ENCODE measurements at places on chromosomes 12 and 14.

- no peak for DNase-seq
Measured at GRCh38 chr12:10031321-10031720, 839 bp downstream of the CLEC9A start.

DNA sequence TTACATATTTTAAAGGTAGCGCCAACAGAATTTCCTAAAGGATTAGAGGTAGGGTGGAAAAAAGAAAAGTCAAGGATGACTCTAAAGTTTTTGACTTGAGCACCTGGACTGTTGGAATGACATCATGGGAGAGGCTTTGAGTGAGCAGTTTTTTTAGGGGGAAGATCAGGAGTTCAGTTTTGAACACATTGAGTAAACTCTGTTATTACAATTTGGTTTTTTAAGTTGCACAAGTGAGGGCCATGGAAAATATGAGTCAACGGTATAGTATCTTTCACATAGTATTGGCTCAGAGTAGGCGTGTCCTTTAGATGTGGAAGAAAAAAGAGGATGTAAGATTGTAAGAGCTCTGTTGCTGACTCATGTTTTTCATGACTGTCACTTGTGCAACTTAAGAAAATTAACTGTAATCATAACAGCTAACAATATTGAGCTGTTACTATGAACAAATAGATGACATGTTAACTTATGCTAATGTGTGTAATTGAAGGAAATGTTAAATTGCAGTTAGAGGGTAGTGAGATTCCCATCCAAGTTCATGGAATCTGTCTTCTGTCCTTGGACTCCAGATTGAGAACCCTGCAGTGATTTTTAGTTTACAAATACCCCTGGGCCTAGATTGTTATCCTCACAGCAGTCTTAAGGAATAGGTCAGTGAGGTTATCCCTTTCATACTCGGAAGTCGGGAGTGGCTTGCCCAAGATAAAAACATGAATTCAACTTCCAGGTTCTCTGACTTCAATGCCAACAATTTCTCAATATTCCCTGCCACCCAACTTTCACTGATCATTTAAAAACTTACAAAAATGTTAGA is 48.2 kb upstream of the ATP2B1 start:
- peak; percentile 36 for DNase-seq

DNA sequence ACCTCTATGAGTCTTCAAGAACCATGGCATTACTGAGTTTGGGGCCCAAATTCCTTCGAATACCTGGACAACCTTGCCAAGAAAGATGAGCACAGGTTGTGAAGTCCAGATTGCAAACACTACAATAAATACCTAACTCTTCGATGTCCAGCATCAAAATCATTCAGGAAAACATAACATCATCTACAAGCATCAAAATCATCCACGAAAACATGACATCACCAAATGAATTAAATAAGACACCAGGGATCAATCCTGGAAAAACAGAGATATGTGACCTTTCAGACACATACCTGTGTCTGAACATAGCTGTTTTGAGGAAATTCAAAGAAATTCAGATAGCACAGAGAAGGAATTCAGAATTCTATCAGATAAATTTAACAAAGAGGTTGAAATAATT is 262.0 kb upstream of the KITLG start:
- no peak for DNase-seq

DNA sequence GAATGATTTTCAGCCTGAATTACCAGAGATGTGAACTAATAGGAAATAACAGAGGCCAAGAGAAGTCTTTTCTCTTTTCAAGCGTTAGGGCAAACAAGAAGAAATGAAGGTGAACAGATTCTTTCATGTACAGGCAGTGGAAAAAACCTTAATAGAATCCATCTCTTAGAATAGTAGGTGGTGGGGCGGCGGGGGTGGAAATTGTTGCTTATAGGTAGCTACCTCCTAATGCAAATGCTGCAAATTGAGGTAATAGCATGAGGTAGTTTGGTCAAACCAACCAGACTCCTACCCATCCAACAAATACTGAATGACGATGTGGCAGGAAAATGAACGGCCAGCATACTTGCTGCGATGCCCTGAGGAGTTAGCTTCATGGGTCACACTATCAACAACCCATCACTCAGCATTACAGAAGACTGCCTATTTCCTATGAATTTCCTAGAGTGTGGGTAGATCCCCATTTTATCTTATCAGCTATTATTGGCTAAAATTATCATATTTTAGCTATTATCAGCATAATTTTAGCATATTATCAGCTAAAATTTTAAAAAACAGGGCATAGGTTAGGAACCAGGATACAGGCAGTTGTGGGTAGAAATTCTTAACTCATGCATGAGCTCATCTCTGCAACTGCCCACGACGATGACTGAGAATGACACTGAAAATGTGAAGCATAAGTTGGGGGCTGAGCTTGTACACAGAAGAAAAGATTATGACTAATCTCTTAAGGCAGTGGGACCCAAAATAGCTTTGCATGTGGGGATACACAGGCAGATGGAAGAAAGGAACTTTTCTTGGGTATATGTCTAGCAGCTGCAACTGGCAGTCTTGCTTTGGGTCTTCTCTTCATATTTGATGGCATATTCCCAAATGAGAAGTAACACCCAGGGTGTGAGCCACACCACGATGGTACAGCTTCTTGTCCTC is 68.7 kb downstream of the NIN start:
- DNase-seq: peak; percentile 42

DNA sequence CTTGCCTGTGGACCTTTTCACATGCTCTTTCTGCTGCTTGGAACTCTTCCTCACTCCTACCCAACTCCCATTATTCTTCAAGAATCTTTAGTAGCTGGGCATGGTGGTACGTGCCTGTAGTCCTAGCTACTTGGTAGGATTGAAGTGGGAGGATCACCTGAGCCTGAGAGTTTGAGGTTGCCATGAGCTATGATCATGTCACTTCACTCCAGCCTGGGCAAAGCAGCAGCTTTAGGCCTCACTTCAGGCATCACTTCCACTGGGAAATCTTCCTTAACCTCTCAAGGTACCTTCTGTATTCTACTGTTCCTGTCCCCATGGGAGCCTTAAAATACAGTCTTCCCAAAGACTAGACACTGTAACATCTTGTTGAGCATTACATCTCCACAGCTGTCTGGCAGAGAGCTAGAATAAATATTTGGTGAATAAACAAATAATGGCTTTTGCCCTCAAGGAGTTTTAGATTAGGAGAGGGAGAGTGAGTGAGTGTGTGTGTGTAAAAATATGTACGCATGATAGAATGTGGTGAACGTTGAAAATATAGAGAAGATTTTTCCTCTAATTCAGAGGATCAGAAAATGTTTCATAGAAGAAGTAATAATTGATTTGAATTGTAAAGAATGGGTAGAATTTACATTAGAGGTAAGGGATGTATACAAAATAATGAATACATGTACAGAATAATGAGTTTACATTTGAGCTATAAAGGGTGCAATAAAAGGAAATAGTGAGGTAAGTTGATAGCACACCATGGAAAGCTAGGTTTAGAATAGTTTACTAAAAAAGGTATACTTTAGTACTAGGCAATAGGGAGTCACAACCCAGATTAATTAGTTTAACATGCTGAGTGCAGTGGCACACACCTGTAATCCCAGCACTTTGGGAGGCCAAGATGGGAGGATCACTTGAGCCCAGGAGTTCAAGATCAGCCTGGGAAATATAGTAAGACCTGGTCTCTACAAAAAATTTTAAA is 29.2 kb upstream of the BMAL2 start:
- DNase-seq: no peak

DNA sequence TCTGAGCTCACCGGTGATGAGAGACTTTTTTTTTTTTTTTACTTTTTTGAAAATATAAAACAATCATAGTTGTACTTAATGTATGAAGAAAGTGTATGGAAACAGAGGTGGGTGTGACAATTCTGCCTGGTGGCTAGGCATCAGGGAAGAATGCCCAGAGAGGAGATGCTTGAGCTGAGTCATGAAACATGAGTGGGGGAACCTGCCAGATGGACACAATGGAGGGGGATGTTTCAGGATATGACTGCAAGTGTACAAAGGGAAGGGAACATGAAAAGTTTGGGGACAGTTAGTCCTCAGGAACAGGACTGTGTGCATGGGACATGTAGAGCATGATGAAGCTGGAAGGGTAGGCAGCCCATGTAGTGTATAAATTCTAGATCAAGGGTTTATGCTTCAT is 274.2 kb upstream of the E2F7 start:
- no peak for DNase-seq

DNA sequence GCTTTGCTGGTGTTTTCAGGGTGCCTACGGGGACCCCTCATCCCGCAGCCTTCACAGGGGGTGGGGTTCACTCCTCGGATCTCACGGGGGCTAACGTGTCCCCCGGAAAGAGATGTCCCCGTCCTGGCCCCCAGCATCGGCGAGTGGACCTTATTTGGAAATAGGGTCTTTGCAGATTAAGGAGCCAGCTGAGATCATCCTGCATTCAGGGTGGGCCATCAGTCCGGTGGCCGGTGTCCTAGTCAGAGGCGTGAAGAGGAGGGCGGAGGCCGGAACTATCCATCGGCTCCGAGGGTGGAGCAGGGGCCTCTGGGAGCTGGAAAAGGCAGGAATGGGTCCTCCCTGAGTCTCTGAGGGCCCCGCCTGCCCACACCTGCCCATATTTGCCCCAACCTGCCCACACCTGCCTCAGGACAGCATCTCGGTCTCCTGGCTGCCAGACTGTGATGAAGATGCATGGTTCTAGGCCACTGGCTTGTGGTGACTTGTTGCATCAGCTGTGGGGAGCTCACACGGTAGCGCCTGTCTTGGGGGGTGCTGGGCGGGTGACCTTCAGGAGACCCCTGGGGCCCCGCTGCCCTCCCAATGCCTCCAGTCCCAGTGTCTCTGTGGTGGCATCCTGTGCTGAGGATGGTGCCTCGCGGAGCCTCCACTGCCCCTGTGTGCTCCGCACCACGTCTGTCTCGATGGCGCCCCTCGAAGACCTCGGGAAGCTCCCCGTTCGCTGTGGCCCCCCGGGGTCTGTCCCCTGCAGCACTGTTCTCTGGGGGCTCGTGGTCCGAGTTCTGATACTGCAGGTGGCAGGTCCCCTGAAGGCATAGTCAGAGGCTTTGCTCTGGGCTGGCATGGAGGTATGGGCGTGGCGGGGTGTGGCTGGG is 14.7 kb downstream of the NOC4L start:
- no peak for DNase-seq

DNA sequence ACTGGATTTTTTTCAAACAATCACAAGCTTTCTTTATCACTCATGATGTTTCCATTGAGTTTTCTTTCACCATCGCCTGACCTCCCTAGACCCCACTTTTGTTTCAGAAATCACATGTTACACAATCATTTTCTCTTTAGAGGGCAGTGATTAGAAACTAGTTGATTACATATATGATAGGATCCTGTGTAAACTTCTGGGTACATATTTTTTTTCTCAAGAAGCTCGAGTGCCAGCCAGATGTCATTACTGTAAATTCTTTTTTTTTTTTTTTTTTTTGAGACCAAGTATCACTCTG is 62.4 kb upstream of the PSMA6 start:
- no peak for DNase-seq

GRCh38 chr12:114396153-114396868 is 9.6 kb downstream of the TBX5 start:
- no peak for DNase-seq

- DNase-seq: no peak
Measured at GRCh38 chr12:53298164-53298563, 1.3 kb upstream of the MYG1 start.

DNA sequence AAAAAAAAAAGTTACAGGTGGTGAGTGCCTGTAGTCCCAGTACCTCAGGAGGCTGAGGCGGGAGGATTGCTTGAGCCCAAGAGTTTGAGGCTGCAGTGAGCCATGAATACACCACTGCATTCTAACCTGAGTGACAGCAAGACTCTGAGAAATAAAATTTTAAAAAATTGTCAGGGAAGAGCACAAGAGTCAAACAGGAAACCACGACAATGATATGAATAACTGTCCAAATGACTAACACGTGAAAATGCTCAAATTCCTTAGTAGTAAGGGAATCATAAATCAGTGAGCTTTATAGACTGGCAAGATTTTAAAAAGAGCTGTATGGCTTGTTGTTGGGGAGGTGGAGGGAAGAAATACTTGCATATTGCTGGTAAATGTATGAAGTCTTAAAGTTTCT is 12.9 kb upstream of the ASPG start:
- DNase-seq: no peak

DNA sequence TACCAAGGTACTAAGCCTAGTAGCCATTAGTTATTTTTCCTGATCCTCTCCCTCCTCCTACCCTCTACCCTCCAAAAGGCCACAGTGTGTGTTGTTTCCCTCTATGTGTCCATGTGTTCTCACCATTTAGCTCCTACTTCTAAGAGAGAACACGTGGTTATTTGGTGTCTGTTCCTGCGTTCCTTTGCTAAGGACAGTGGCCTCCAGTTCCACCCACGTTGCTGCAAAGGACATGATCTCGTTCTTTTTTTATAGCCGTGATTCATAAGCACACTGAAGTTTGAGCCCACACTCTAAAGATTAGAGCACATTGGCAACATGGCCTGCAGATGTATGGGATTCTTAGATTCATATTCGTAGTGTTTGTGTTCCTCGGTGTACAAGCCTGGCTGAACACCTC is 8.1 kb upstream of the STX2 start:
- no peak for DNase-seq

- no peak for DNase-seq
Measured at GRCh38 chr14:100890061-100890850, 13.3 kb downstream of the RTL1 start.

DNA sequence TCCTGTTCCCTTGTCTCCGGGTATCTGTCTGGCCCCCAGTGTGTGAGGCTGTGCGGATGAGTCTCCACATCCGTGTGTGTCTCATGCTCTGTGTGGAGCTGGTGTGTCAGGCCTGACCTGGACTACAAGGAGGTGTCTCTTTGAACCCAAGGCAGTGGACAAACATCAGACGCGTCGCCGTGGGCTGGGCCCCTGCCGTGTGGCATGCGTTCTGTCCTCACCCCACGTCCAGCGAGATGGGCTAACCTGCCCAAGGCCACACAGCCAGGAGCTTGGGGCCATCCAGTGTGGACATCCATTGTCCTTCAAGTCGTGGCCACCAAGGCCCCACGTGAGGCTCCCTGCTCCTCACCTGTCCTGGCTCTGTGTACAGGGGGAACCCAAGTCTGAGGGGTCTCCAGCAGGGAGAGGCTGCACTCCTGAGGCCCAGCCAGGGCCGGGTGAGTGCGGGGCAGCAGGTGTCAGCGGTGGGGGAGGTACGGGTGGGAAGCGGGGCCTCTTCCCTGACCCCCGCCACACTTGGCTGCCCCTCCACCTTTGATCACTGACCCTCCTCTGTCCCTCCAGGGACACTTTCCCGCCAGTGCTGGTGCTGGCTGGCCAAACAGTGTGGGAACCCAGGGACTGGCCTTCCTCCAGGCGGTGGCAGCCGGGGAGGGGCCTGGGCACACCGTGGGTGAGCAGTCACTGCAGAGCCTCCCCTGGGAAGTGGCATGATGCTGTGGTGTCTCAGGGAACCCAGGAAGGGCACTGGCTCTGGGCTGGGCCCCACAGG is 48.5 kb downstream of the CYP46A1 start:
- no peak for DNase-seq

- peak; percentile 52 for DNase-seq
Measured at GRCh38 chr12:124391340-124392261, 96.7 kb downstream of the RFLNA start.

DNA sequence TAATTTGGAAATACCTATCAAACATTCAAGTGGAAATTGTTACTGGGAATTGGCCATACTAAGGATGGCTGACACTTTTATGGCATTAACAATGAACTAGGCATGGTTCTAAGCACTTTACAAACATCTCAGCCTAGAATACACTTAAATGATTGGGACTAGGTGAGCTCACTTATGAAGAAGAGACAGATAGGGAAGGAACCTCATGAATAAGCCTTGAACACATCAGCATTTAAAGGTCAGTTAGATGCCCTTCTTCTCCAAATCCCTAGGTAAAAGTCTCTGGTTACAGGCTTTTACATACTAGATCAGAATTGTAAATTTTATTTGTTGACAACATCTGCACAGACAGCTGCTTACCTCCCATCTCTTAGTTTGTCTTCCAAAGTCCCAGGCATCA is 488.6 kb downstream of the RMST start:
- no peak for DNase-seq
